ENCODE measurements at places on chromosomes 2 and 18. TPM values are rescaled to one million over a fixed set of nuclear protein-coding genes. Genes with fewer than 3 reads are reported as not detected.

MOGAT1 gene
- total RNA-seq = not detected

CD28 gene
- not detected for total RNA-seq

CXXC1 gene
- 33.4 TPM for total RNA-seq

ANKRD12 gene
- 15.7 TPM for total RNA-seq

SLC38A11 gene
- not detected for total RNA-seq

NEU2 gene
- total RNA-seq = not detected

KCNJ3 gene
- total RNA-seq = not detected

COBLL1 gene
- total RNA-seq = 3.6 TPM

C2orf66 gene
- total RNA-seq = 0.06 TPM

REG1A gene
- total RNA-seq = not detected

NCKAP5 gene
- 1.4 TPM for total RNA-seq

SERPINB11 gene
- total RNA-seq = not detected

CRYGC gene
- not detected for total RNA-seq

MSH2 gene
- 22.7 TPM for total RNA-seq

NAT8 gene
- total RNA-seq = not detected

MAP2 gene
- 5.0 TPM for total RNA-seq

ID2 gene
- total RNA-seq = 41.0 TPM

IL1A gene
- 0.32 TPM for total RNA-seq

LAMA3 gene
- total RNA-seq = 12.6 TPM

LYG2 gene
- not detected for total RNA-seq

COL4A3 gene
- not detected for total RNA-seq

TMEM169 gene
- total RNA-seq = under 0.01 TPM

SLC5A7 gene
- total RNA-seq = not detected

PPP1CB gene
- total RNA-seq = 105 TPM

INHBB gene
- 0.19 TPM for total RNA-seq

MC4R gene
- total RNA-seq = not detected

APLF gene
- total RNA-seq = 8.1 TPM

LBX2 gene
- 1.3 TPM for total RNA-seq

ZNF804A gene
- 0.16 TPM for total RNA-seq

DOK6 gene
- total RNA-seq = under 0.01 TPM

ARL4C gene
- 4.5 TPM for total RNA-seq

RAB3GAP1 gene
- 43.1 TPM for total RNA-seq

LRATD1 gene
- 2.1 TPM for total RNA-seq

ZC3H6 gene
- 2.2 TPM for total RNA-seq

ABCG5 gene
- not detected for total RNA-seq

SPC25 gene
- 3.0 TPM for total RNA-seq

LYPD6B gene
- not detected for total RNA-seq

IL37 gene
- not detected for total RNA-seq

IL1R1 gene
- total RNA-seq = 5.3 TPM

SERPINB4 gene
- not detected for total RNA-seq

KCNK3 gene
- not detected for total RNA-seq

CNDP1 gene
- not detected for total RNA-seq

ACADL gene
- not detected for total RNA-seq

IGFBP5 gene
- 0.82 TPM for total RNA-seq

DNAJC5G gene
- 0.16 TPM for total RNA-seq

IFIH1 gene
- 8.4 TPM for total RNA-seq

DUSP2 gene
- total RNA-seq = 0.49 TPM

FSHR gene
- not detected for total RNA-seq

ZNF396 gene
- total RNA-seq = 0.65 TPM

OSGEPL1 gene
- 4.2 TPM for total RNA-seq

ALLC gene
- total RNA-seq = not detected

C2orf80 gene
- total RNA-seq = not detected

CACNB4 gene
- total RNA-seq = under 0.01 TPM

DHRS9 gene
- 0.13 TPM for total RNA-seq

KCNE4 gene
- total RNA-seq = 0.65 TPM

RAB31 gene
- 25.2 TPM for total RNA-seq

CCDC150 gene
- total RNA-seq = 14.6 TPM
